ENCODE measurements at places on chromosomes 12 and 14.

- DNase-seq = no peak
Observed at GRCh38 chr14:64081174-64081746, 212.9 kb downstream of the ESR2 start.

- DNase-seq = no peak
Observed at GRCh38 chr12:92543840-92544239, 158.9 kb upstream of the PLEKHG7 start.

DNA sequence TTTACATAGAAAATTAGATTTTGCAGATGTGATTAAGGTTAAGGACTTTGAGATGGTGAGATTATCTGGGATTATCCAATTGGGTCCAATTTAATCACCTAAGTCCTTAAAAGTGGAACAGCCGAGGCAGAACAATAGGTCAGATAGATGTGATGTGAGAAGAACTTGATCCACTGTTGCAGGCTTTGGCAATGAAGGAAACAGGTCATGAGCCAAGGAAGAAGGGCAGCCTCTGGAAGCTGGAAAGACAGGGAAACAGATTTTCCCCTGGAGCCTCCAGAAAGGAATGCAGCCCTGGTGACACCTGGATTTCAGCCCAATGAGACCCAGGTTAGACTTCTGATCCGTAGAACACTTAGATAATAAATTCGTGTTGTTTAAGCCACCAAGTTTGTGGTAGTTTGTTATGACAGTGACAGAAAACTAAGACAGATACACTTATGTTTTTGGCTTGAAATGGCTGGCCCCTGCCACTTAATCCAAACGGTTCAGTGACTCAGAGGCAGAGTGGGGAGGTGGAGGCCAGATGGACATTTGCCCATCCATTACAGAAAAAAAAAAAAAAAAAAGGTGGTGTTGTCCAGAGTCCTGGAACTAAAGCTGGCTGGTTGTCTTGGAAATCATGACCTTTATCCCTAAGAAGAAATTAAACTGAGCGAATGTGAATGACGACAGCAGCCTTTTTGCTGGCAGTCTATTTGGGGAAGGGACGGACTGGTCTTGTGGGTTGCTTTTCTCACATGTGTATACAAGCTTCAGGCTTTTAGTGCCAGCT, 181.9 kb upstream of the NRXN3 start:
- no peak for DNase-seq

- peak; percentile 62 for DNase-seq
Observed at GRCh38 chr12:69027411-69027881, 94.5 kb upstream of the CPM start.

GRCh38 chr14:67650694-67651093, 23.7 kb downstream of the VTI1B start:
- no peak for DNase-seq

- no peak for DNase-seq
Observed at GRCh38 chr12:70962226-70962794, 41.8 kb upstream of the PTPRR start.

GRCh38 chr12:95548056-95548538, 3.2 kb downstream of the USP44 start:
- peak; percentile 2 for DNase-seq
